Neural progenitor cell (in vitro differentiated cells): ENCODE measurements at places on chromosomes 3 and 15. TPM values are rescaled to one million over a fixed set of nuclear protein-coding genes. Genes with fewer than 3 reads are reported as not detected.

Gene ANKUB1
- not detected in 2 replicates for total RNA-seq

Gene ZBED2
- total RNA-seq: 0.06 TPM in 1 of 2 replicates, not detected in the other

Gene SLC12A8
- total RNA-seq: 2.2 and 4.6 TPM in 2 replicates

Gene MESP1
- total RNA-seq: 0.31 TPM in 1 of 2 replicates, not detected in the other

Gene PDE12
- 8.6 and 11.3 TPM in 2 replicates for total RNA-seq

GRCh38 chr15:47811172-47811571, 93.9 kb downstream of the SEMA6D start:
- DNase-seq: no peak

- DNase-seq: no peak
These were observed 51.2 kb downstream of the MYH15 start for GRCh38 chr3:108459225-108459624.

- no peak for DNase-seq
These were observed 86.2 kb downstream of the NPAP1 start for GRCh38 chr15:24761704-24762302.

DNA sequence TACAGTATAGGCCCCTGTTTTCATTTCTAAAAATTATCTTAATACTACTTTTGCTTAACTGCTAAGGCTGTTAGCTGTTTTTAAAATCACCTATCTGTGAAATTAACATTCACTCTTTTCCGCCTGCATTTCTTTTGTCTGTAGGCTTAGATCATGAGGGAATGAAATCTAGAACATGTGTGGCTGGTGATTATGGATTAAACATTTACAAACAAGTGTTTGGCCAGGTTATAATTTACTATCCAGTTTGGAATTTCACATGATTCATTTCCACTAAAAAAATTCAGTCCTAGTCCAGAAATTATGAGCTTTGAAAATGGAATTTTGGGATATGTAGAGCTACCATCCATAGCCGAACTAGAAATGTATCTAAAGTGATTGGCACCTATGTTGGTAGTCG, 39.1 kb downstream of the GOLM2 start:
- no peak for DNase-seq

DNA sequence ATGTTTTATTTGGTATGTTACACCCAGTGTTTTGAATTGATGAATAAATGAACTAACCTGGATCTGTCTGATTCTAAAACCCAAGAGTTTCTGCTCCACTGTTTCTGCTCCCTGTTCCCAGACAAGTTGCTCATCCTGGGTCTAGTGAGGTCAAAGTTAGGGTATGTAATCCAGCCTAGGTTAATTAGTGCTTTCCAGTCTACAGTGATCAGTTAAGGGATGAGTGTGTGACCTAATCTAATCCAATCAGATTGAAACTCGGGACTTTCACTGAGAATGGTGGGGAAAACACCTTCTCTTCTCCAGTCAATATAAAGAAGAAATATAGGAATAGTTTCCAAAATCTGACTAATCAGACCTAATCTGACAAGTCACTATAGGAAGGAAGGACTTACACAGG, 27.8 kb upstream of the RHCG start:
- DNase-seq: no peak

DNA sequence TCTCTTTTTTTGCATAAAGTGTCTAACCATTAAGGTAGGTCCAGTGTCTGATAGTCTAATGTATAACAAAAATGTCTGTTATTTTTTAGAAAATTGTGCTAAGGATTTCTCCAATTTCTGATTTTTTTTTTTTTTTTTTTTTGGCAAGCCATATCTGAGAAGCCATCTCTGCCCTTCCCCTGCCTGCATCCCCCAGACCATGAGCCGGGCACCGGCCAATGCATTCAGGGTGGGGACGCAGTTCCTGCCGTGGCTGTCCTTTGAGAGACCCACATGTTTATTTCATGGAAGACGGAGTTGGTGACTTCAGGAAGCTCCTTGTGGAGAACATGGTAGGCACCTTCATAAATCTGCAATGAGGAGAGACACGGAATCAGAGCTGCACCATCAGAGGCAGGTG, 19.2 kb downstream of the ABTB1 start:
- DNase-seq: no peak

DNA sequence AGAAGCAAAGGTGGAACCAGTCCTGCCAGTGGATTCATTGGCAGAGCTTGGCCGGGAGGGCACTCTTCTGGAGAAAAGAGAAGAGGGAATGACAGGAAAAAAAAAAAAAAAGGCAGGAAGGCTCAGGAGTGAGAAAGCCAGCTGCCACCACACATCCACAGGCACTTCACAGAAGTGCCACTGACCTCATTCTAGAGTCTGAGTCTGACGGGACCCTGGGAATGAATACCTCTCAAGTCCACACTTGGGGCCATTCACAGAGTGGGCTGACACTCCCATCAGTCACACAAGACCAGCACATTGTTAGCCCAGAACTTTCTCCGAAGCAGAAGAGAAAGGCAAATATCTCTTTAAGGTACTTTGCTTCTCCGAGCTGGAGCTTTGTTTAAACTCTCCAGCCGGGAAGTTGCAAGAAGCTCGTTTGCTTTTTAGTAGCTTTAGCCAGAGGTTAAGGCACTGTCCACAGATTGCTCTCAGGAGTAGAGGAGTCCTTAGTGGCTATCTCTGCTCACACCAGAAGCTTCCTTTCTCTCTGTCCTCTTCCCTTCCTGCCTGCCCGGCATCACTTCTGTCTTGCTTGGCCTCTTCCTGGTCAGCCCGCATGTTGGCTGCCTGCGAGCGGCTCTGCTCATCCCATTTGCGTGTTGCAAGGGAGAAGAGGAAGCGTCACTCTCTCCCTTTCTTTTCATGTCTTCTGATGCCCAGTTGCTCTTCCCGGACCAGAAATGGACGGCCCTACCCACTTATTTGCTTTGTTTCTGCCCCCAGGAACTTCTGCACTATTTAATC, 53.8 kb downstream of the CMTM6 start:
- no peak for DNase-seq

DNA sequence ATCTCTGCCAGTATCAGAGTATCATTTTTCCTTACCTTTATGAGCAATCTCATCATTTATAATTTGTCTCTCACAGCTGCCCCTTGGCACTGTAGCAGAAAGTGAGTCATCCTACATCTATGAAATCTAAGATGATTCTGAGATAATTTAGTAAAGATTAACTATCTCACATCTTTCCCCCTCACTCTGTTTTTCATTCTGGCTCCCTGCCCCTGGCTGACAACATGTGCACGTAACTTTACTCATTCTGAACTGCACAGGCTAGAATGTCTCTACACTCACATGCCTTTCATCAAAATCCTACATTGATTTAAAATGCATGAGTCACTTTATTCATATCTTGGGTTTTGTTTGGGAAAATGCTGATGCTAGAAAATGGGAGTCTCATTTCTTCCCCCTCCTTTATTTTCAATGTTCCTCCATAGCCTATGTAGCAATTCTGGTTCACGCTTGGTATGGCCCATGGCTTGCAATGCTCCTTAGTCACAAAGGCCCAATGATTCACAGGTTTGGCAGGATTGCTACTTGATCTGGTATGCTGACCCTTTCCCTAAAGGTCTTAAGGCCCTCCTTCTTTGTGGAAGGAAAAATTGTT, 838.5 kb downstream of the TUSC7 start:
- DNase-seq: no peak
